ENCODE measurements at places on chromosomes 3 and 15.

DNA sequence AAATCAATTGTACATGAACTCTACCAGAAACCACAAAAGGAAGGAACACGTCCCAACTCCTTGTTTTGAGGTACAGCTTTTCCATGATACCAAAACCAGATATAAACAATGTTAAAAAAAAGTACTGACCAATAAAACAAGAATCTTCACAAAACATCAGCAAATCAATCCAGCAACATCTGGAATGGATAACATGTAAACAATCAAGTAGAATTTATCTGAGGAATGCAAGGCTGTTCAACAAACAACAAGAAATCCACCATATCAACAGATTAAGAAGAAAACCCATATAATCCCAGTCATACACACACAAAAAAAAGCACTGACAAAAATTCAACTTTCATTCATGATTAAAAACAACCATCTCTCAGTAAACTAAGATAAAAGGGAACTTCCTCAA lies 26.7 kb downstream of the TJP1 start:
- DNase-seq: no peak

DNA sequence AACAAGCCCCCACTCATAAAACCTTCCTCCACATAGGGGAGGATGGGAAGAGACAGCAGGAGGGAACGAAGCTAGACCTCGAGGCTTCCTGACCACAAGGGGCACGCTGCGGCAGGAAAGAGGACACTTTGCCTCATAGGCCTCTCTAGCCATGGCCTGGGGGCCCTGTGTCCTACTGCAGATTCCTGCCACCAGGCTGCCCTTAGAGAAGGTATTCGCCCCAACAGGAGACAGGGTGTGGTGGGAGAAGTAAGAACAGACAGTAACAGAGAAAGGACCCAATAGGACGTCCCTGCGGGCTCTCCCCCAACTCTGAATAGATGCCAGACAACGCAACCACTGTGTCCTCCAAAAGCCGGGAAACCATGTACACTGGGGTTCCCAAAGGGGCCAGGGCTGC lies 36.8 kb downstream of the ADCY5 start:
- no peak for DNase-seq

DNA sequence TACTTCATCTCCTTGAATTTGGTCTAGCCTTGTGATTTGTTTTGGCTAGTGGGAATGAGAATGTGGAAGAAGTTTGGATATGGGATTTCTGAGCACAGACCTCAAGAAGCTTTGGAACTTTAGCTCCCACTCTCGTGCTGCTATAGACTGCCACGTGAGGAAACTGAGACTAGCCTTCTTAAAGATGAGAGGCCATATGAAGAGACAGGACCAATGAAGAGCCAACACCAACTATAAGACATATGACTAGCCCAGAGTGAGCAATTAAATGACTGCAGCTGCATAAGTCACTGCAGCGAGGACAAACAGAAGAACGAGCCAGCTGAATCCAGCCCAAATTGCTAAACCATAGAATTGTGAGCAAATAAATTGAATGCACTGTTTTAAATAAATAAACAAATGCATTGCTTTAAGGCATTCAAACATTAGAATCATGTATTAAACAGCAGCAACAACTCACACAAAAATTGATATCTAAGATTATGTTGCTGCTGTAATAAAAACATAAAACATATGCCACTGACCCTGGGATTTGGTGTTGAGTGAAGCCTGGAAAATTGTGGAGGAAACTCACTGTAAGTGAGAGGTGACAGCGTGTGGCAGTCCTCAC lies 15.7 kb upstream of the CNTN4 start:
- no peak for DNase-seq

- no peak for DNase-seq
Measured at GRCh38 chr3:184405075-184406030, 25.5 kb downstream of the CHRD start.

DNA sequence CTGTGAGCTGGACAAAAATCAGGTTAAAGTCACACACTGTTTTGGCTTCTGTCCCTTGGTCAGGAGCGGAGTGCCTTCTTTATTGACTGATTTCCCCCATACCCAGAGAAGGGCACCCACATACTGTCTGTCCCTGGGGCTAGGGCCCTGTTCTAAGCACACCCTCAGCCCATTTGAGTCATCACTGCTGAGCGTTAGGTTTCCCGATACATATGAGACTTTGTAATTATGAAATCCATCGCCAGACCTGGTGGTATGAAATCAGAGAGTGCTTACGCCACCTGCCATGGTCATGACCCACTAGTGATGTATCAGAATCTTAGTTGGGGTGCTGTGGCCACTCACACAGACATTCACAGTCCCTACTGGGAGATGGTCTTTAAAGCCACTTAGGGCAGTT lies 96.8 kb downstream of the CHDH start:
- DNase-seq: no peak

GRCh38 chr3:55198554-55198953 lies 270.7 kb upstream of the LRTM1 start:
- DNase-seq: no peak
